Gastrocnemius medialis (tissue), 4 donors: ENCODE measurements at places on chromosomes 6 and 20. TPM values are rescaled to one million over a fixed set of nuclear protein-coding genes. Genes with fewer than 3 reads are reported as not detected.

DNA sequence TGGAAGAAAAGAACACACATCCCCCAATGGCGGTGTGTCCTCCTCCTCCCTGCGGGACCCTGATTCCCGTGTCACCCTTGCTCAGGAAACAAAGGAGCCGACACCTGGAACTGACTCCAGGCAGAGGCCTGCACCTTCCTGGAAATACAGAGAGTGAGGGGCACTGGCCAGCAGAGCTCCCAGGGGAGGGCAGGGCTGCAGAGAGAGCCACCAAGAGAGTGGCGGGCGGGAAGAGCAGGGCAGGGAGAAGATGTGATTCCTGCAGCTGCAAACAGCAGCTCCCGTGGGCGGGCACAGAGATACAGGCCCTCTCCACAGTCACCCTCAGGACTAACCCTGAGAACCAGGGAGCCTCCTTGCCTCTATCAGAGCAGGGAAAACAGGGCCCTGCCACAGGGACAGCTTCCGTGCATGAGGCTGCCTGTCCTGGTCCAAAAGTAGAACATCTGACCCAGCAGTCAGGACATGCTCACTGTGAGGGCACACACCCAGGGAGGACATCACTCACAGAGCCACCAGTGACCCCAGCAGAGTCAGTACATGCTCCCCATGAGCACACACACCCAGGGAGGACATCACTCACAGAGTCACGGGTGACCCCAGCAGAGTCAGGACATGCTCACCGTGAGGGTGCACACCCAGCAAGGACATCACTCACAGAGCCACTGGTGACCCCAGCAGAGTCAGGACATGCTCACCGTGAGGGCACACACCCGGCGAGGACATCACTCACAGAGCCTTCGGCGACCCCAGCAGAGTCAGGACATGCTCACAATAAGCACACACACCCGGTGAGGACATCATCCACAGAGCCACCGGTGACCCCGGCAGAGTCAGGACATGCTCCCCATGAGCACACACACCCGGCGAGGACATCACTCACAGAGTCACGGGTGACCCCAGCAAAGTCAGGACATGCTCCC, 193.1 kb downstream of the DLL1 start:
- no peak for DNase-seq

DNA sequence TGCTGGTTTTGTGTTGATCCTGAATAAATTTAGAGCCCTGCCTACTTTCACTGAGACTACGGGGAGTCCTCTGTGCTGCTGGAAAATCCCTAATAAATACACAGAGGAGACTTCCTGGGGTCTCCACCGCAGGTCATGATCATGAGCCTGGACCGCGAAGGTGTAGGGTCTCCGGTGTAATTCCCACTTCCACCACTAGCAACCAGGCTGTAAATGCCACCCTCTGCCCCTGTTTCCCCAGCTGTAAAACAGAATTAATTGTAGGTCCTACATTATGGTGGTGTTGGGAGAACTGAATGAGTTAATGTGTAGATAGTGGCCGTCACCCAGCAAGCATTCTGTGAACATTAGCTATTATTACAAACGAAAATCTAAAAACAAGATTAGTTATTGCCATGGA, 191.6 kb upstream of the THBS2 start:
- DNase-seq = no peak

Gene SMLR1
- not detected for total RNA-seq

DNA sequence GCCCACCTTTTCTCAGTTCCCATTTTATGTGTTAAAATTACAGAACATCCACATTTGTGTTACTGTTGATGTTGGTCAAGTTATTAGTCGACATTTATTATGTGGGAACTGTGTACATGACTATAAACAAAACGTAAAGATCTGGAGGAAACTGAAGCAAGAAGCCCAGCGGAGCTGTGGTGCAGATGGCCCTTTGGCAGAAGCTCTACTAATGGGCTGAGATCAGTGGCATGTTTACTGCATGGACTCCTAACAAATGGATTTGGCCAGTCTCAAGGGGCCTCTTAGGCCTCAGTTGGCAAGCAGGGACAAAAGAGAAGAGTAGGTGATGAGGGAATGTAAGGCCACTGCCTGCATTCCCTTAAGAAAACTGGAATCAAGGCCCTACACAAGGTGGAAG, 282.1 kb upstream of the TCF21 start:
- DNase-seq = no peak

GRCh38 chr6:129695373-129696027, 14.5 kb downstream of the ARHGAP18 start:
- DNase-seq = no peak

- DNase-seq = no peak
Observed at GRCh38 chr6:19851241-19852089, 14.3 kb downstream of the ID4 start.

GRCh38 chr20:62616728-62617621, 25.3 kb upstream of the SLCO4A1 start:
- no peak for DNase-seq

GRCh38 chr20:22100686-22101085, 395.2 kb downstream of the PAX1 start:
- no peak for DNase-seq
